Activated CD4-positive, alpha-beta T cell treated with anti-CD3 and anti-CD28 coated beads for 36 hours (primary cell): ENCODE measurements at places on chromosomes 1 and 21.
A peak's percentile ranks its signal among the peaks of the same experiment; 100 is the strongest.

- DNase-seq = no peak
Measured at GRCh38 chr1:182003025-182003725, 58.3 kb downstream of the ZNF648 start.

DNA sequence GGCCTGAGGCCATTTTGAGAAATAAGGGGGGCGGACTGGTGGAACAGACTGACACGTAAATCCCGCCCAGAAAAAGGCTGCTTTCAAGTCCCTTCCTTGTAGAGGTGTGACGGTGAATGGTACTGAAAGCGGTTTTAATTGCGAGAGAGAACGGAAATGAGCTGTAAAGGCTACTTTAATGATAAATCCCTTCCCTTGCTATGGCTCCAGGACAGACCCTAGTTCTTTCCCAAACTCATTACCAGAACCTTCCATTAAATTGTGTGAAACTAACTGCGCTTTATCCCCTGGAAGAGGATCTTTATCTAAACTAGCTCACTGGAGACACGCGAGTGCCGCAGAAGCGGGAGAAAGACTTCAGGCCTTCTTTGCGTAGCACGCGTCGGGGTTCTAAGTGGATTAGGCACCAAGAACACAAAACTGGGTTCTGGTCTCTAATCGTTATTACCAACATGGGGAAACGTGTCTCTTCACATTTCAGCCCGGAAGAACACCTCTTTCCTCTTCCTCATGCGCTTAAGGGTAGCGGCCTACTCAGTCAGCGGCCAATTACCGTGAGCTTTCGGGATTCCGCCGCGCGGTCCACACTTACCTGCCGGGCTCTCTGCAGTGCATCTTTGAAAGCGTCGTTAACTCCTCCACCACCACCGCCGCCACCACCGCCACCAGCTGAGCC lies 441 bp downstream of the FUBP1 start:
- peak; percentile 86 for DNase-seq

- no peak for DNase-seq
Measured at GRCh38 chr1:20632386-20632785, 872 bp upstream of the PINK1 start.

DNA sequence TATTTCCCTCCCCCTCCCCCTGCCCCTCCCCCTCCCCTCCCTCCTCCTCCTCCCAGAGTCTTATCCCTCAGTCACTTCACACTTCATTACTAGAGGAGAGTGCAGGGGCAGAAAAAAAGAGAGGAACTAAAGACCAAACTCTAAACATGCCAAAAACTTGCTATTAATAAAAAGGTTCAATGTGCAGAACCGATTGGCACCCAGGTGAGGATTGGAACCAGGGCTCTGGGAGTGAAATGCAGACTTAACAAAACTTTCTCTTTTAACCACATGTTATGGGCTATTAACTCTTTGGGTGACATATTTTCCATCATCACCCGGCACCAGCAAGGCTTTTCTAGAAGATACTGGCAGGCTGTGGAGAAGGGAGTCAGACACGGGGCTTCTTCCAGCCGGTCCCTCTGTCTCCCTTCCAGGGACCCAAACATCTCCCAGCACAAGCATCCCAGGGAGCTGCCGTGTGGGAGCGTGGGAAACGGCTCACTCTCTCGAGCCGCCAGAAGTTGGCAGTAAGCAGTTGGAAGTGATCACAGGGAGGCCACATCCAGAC lies 13.6 kb downstream of the NID1 start:
- DNase-seq = no peak

DNA sequence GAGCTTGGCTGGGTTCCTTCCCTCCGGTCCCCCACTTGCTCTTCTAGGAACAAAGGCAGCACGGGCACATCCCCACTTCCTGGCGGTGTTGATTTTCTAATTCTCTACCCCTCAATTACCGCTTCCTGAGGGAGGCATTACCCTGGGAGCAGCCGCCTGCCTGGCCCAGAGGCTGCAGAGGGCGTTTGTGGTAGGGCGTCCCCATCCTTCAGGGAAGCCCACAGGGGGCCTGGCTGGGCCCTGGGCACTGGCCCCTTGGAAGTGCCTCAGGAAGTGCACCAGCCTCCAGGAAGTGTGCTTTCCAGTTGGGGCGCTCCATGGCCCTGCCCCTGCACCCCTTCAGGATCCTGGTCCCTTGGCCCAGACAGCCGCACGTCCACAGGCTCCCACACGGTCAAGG lies 42.1 kb upstream of the CASZ1 start:
- no peak for DNase-seq

DNA sequence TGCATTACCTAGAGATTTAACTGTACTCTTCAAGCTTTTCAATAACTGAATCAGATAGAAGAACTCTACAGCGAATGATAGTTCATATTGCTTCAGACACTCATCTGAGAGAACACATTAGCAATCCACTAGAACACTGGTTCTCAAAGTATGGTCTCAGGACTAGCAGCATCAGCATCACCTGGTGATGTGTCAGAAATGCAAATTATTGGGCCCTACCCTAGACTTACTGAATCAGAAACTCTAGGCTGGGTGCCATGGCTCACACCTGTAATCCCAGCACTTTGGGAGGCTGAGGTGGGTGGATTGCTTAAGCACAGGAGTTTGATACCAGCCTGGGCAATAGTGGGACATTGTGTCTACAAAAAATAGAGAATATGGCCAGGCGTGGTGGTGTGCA lies 24.9 kb upstream of the GLIS1 start:
- DNase-seq = no peak

GRCh38 chr1:97488530-97488929 lies 432.3 kb downstream of the DPYD start:
- DNase-seq = no peak

DNA sequence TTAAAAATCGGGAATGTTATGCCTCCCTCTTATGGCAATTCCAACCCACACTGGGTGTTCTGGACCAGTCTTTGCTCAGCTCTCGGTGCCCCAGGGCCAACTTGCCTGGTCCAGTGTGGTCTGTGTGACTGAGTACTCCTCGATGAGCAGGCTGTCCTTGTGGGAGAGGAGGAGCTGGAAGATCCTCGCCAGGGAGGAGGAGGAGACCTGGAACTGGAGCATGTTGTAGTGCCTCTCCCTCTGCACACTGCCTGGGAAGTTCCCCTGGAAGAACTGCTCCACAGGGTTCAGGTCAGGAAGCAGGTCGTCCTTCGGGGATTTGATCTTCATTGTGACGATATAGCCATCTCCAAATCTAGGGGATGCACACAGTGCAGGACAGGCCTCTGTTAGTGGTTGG lies 88.5 kb upstream of the GCLM start:
- no peak for DNase-seq

- DNase-seq = no peak
Measured at GRCh38 chr1:193590102-193590501, 403.7 kb upstream of the B3GALT2 start.

GRCh38 chr1:149846593-149847466 lies 52.5 kb upstream of the BOLA1 start:
- no peak for DNase-seq

DNA sequence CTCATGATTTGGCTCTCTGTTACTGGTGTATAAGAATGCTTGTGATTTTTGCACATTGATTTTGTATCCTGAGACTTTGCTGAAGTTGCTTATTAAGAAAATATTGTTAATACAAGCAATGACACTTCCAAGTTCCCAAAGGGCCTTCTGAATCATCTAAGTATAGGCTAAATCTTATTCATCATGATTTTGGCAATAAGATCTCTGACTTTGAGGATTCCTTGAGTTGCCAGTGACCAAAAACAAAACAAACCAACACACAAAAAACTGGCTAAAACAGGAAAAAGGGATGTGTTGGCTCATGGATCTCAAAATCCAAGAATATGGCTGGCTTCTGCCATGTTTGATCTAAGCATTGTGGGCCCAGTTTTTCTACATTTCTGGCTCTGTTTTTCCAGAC lies 163.4 kb downstream of the HHIPL2 start:
- no peak for DNase-seq

GRCh38 chr1:21899987-21900386 lies 37.1 kb downstream of the HSPG2 start:
- no peak for DNase-seq

GRCh38 chr1:147283011-147283410 lies 40.5 kb downstream of the CHD1L start:
- DNase-seq = no peak

GRCh38 chr1:52604063-52604770 lies 2.0 kb downstream of the GPX7 start:
- DNase-seq = no peak

GRCh38 chr21:21396424-21396823 lies 398.2 kb downstream of the NCAM2 start:
- DNase-seq = no peak

- DNase-seq = peak; percentile 86
Measured at GRCh38 chr1:10733474-10734366, 62.7 kb downstream of the CASZ1 start.

- DNase-seq = no peak
Measured at GRCh38 chr1:100607628-100608240, 69.8 kb downstream of the GPR88 start.

DNA sequence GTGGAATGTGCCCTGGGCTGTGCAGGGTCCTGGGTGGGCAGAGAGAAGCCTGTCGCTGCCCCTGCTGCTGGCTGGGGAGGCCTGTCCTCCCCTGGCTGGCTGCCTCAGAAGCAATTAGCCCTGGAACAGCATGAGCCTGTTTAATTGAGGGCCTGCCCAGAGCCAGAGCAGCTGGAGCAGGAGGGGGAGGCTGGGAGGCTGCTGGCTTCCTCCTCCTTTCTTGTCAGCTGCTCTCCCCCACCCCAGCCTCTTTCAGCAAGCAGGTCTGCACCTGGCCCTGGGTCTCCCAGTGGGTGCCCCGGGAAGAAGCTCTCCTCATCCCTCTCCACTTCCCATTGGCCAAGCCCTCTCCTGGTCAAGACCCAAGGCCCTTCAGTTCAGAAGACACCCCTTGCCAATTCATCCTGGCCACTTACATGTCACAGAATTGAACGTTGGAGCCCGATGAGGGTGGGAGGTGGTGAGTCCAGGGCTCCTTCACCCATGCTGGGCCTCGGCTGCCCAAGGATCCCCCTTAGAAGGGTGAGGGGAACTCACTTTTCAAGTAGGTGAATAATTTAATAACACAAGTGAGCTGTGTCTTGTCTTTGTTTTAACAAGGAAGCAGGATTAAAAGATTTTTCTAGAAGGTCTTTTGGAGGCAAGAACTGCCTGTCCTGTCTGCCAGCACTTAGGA lies 13.2 kb downstream of the AMPD2 start:
- no peak for DNase-seq

DNA sequence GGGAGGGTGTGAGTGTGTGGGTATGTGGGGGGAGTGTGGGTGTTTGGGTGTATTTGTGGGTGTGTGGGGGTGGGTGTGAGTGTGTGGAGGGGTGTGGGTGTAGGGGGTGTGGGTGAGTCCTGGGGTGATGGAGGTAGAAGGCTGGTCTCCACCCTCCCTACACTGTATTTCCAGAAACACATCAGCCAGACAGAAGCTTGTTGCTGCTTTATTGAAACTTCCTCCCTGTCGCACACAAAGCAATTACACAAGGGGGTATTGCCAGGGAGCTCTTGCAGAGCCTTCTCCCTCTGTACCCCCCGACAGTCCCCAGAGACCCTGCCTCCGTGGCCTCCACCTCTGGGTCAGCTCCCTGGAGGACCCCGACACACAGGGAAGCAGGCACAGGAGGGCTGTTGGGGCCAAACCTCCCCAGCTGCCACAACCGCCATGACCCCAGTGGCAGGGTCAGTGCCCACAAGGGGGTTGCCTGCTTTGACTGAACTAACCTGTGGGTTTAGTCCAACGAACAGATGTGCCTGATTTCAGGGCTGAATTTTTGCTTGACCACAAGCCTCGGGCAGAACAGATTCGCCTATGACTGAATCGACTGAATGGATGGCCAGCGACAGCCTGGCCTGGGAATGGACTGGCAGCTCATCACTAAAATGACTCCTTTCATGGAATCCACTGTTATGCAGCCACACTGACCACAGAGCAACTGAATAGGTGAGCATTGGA lies 9.1 kb upstream of the MATN1 start:
- no peak for DNase-seq

DNA sequence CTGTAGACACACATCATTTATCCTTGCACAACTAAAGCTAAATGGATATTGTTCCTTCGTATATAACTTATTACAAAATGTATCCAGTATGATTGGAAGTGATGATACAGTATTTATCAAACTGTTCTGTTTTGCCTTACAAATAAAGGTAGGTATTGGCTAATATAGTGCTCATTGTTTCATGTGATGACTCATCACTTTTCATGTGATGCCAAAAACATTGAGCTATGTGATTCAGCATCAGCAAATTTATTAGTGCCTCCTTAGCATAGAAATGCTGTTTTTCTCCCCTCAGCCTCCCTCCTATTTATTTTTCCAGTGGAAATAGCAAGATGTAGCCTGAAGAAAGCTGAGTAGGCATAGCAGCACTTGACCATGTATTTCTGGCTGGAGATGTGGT lies 228.6 kb upstream of the LYPLAL1 start:
- no peak for DNase-seq

DNA sequence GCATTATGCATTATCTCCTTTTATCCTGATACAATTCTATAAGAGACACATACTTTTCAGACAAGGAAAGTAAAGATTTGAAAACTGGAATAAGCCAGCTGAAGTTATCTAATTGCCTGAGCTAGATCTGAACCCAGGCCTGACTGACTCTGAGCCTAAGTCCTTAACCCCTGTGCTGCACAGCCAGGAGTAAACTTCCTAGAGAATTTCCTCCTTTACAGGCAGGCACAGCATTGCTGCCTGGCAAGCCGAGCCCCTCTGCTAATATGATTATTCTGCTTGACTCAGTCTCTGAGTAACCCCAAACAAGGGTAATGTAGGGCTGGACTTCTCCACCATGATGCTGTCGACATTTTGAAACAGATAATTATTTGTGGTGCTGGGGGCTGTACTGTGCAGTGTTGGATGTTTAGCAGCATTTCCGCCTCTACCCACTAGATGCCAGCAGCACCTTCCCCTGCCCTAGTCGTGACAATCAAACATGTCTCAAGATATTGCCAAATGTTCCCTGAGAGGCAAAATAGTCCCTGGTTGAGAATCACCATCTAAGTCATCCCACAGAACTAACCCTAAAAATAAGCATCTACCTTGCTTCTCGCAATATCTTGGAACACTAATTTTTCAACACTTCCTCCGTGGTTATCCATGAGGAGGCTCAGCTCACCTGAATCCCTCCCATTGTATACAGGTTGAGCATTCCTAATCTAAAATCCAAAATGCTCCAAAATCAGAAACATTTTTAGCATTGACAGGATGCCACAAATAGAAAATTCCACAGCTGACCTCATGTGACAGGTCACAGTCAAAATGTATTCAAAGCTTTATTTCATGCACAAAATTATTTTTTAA lies 18.5 kb downstream of the CAMK1G start:
- DNase-seq = peak; percentile 63

- DNase-seq = no peak
Measured at GRCh38 chr1:56931686-56932085, 34.1 kb downstream of the C8B start.

DNA sequence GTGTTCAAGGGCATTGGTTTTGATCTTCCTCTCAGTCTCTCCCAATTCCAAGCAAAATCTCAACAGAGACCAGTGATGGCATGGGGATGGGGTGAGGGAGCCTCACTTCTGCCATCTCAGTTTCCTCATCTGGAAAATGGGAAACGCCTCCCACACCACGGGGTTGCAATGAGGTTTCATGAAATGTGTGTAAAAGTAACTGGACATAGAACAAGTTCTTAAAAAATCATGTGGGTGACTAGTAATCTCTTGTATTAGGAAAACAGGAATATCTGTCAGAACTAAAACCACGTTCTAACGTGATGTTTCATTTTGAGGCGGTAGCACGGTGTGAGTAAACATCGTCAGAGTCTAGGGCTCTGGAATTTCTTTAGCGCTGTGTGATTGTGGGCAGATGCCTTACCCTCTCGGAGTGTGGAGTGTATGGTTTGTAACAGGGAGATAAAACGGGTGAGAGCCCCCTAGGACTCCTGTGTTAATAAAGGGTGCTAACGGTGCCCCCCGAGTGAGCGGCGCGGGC lies 55.5 kb upstream of the DNAJC6 start:
- DNase-seq = no peak
